Calu3 (cell line): ENCODE measurements at places on chromosomes 5 and 9. TPM values are rescaled to one million over a fixed set of nuclear protein-coding genes. Genes with fewer than 3 reads are reported as not detected.
A peak's percentile ranks its signal among the peaks of the same experiment; 100 is the strongest.

Gene KIF3A
- total RNA-seq = 17.5 and 18.9 TPM in 2 replicates

Gene GMCL2
- not detected in 2 replicates for total RNA-seq

- DNase-seq = no peak
- H3K27me3 ChIP-seq = no peaks in the 10 kb centered on the region
- H3K4me1 ChIP-seq = no peaks in the 10 kb centered on the region
- no peak overlapping the region for H3K4me3 ChIP-seq
Observed at GRCh38 chr5:167263185-167263584, 1028.3 kb upstream of the WWC1 start.

DNA sequence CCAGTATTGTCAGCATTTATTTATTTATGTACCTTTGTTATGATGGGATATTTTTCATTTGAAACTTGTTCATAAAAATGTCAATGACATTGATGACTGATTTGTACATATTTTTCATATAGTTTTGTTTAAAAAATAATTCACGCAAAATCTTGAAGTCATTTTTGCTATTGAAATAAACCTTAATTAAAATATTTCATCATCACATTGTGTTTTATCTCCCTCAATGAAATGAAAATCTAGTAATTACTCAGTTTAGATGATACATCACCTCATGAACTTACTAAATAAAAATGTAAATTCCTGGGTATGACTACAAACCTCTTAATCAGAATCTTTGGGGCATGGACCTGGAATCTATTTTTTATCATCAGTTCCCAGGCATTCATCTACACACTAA lies 89.6 kb downstream of the OSMR start:
- no peak overlapping the region for H3K4me3 ChIP-seq
- no peaks in the 10 kb centered on the region for H3K27me3 ChIP-seq
- no peak for DNase-seq
- no peak overlapping the region for H3K27ac ChIP-seq
- peaks cover 27% of the 10 kb centered on the region for H3K36me3 ChIP-seq
- no peaks in the 10 kb centered on the region for H3K4me1 ChIP-seq

GRCh38 chr9:116843863-116844620 lies 156.9 kb downstream of the TRIM32 start:
- H3K36me3 ChIP-seq = no peaks in the 10 kb centered on the region
- H3K27ac ChIP-seq = no peak overlapping the region
- no peaks in the 10 kb centered on the region for H3K27me3 ChIP-seq

DNA sequence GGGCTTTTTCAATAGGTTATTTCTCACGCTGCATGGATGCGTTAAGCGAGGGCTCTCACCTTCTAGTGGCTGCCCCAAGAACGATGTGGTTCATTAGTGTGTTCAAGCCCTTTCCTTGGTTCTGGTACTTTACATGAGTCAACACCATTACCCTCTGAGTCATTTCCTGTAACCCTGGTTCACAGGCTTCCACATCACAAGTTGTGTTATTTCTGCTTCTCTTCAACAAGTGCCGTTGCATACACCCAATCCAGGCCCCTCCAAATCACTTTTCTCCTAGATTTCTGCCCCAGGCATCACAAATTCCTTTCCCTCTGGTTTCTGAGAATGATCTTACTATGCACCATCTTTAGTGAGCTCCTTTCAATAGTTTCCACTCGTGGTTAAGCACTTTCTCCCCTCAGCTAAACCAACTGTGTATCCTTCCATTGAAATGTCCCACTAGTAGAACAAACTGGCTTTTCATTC lies 69.5 kb upstream of the RAD23B start:
- H3K4me1 ChIP-seq = peaks cover 26% of the 10 kb centered on the region
- H3K4me3 ChIP-seq = peak overlapping the region; percentile 34
- H3K27me3 ChIP-seq = no peaks in the 10 kb centered on the region

DNA sequence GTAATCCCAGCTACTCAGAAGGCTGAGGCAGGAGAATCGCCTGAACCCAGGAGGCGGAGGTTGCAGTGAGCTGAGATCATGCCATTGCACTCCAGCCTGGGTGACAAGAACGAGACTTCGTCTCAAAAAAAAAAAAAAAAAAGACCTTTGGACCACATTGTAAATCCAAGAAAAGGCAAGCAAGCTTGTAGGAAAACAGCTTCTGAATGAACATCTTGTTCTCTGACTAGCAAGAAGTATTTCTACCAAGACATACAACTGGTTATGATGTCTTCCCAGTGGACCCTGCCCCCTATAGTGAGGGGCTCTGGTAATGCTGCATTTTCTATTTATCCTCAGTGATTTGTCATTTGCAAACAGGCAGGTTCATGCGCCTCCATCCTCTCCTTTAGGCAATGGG lies 4.5 kb upstream of the EIF4EBP3 start:
- peaks cover 74% of the 10 kb centered on the region for H3K36me3 ChIP-seq
- no peak overlapping the region for H3K27ac ChIP-seq
- H3K4me3 ChIP-seq = no peak overlapping the region
- no peaks in the 10 kb centered on the region for H3K27me3 ChIP-seq

- no peak overlapping the region for H3K27ac ChIP-seq
- H3K4me1 ChIP-seq = peaks cover 11% of the 10 kb centered on the region
- H3K4me3 ChIP-seq = no peak overlapping the region
- DNase-seq = no peak
- no peaks in the 10 kb centered on the region for H3K27me3 ChIP-seq
Observed at GRCh38 chr5:90886381-90886780, 327.8 kb downstream of the ADGRV1 start.

- no peak for DNase-seq
- no peak overlapping the region for H3K4me3 ChIP-seq
- H3K36me3 ChIP-seq = no peaks in the 10 kb centered on the region
Observed at GRCh38 chr5:112024769-112025168, 267.8 kb upstream of the NREP start.

Gene PAX5
- not detected in 2 replicates for total RNA-seq

Gene OR2V1
- not detected in 2 replicates for total RNA-seq

Gene LOX
- 3.6 and 8.7 TPM in 2 replicates for total RNA-seq

- peaks cover 15% of the 10 kb centered on the region for H3K36me3 ChIP-seq
- no peak for DNase-seq
- no peaks in the 10 kb centered on the region for H3K27me3 ChIP-seq
- H3K27ac ChIP-seq = no peak overlapping the region
- H3K4me1 ChIP-seq = peaks cover 8% of the 10 kb centered on the region
- H3K4me3 ChIP-seq = no peak overlapping the region
Observed at GRCh38 chr9:105554042-105554441, 3.9 kb upstream of the FKTN start.

Gene HAPLN1
- not detected in 2 replicates for total RNA-seq

- no peak for DNase-seq
- no peaks in the 10 kb centered on the region for H3K4me1 ChIP-seq
- H3K36me3 ChIP-seq = no peaks in the 10 kb centered on the region
- H3K4me3 ChIP-seq = no peak overlapping the region
- no peak overlapping the region for H3K27ac ChIP-seq
Observed at GRCh38 chr5:171330021-171330420, 21.0 kb downstream of the TLX3 start.

Gene PHF24
- not detected in 2 replicates for total RNA-seq

- H3K27me3 ChIP-seq = no peaks in the 10 kb centered on the region
- peaks cover 4% of the 10 kb centered on the region for H3K36me3 ChIP-seq
- no peak overlapping the region for H3K27ac ChIP-seq
- H3K4me1 ChIP-seq = peaks cover 33% of the 10 kb centered on the region
- DNase-seq = no peak
- no peak overlapping the region for H3K4me3 ChIP-seq
Observed at GRCh38 chr5:171975877-171976667, 30.4 kb downstream of the FBXW11 start.

Gene SPATA31D3
- not detected in 2 replicates for total RNA-seq

Gene C5orf58
- not detected in 2 replicates for total RNA-seq

GRCh38 chr9:136346157-136346481 lies 17.4 kb downstream of the DNLZ start:
- H3K27ac ChIP-seq = no peak overlapping the region
- H3K36me3 ChIP-seq = no peaks in the 10 kb centered on the region
- H3K4me1 ChIP-seq = no peaks in the 10 kb centered on the region
- no peak overlapping the region for H3K4me3 ChIP-seq
- H3K27me3 ChIP-seq = no peaks in the 10 kb centered on the region

DNA sequence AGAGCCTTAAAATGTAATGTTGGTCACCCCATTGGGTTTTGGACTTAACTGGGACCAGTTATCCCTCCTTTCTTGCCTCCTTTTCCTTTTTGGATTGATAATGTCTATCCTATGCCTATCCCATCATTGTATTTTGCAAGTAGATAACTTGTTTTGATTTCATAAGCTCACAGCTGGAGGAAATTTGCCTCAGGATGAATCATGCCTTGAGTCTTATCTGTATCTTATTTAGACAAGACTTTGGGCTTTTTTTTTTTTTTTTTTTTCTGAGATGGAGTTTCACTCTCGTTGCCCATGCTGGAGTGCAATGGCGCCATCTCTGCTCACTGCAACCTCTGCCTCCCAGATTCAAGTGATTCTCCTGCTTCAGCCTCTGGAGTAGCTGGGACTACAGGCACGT lies 443.3 kb downstream of the DNAH5 start:
- H3K4me3 ChIP-seq = no peak overlapping the region
- DNase-seq = no peak
- H3K27ac ChIP-seq = no peak overlapping the region
- no peaks in the 10 kb centered on the region for H3K4me1 ChIP-seq
- H3K27me3 ChIP-seq = peaks cover 18% of the 10 kb centered on the region
- no peaks in the 10 kb centered on the region for H3K36me3 ChIP-seq

Gene TENT4A
- total RNA-seq = 34.4 and 39.9 TPM in 2 replicates

Gene LMX1B
- total RNA-seq = not detected in 2 replicates

DNA sequence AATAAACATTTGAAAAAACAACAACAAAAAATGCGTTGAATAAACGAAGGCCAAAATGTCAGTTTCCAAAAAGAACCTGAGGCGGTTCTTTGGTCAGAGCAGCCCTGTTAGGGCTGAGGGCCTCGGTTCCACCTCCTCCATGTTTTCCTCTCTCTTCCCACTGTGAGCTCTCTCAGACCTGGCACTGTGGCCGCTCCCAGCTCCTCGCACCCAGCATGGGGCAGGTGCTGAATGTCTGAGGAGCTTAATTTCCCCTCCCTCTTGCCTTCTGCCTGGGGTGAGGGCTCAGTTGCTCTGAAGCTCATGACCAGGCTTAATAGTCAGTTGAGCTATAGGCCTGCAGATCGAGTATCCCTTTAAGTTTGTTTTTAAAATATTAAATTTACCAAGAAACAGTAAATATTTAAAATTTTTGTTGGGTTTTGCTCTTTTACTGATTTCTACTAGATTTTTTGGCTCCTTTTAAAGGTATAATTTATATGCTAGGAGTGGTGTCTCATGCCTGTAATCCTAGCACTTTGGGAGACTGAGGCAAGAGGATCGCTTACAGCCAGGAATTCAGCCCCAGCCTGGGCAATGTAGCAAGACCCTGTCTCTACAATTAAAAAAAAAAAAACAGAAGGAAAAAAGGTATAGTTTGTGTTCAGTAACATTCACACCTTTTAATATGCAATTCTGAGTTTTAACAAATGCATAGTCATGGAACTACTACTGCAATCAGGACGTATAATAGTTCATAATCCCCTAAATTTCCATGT lies 28.1 kb downstream of the DAPK1 start:
- H3K4me1 ChIP-seq = peaks cover 28% of the 10 kb centered on the region
- H3K4me3 ChIP-seq = no peak overlapping the region
- no peak for DNase-seq
- H3K27me3 ChIP-seq = no peaks in the 10 kb centered on the region
- no peak overlapping the region for H3K27ac ChIP-seq

GRCh38 chr5:79122973-79123372 lies 11.4 kb downstream of the BHMT start:
- H3K4me1 ChIP-seq = no peaks in the 10 kb centered on the region
- DNase-seq = no peak
- H3K4me3 ChIP-seq = no peak overlapping the region
- H3K36me3 ChIP-seq = no peaks in the 10 kb centered on the region
- H3K27me3 ChIP-seq = no peaks in the 10 kb centered on the region

GRCh38 chr9:129239946-129240490 lies 62.0 kb upstream of the IER5L start:
- no peak overlapping the region for H3K27ac ChIP-seq
- DNase-seq = no peak
- H3K4me1 ChIP-seq = peaks cover 8% of the 10 kb centered on the region
- H3K4me3 ChIP-seq = no peak overlapping the region
- peaks cover 6% of the 10 kb centered on the region for H3K36me3 ChIP-seq

- peaks cover 5% of the 10 kb centered on the region for H3K36me3 ChIP-seq
- H3K27me3 ChIP-seq = no peaks in the 10 kb centered on the region
- DNase-seq = no peak
- no peaks in the 10 kb centered on the region for H3K4me1 ChIP-seq
- no peak overlapping the region for H3K27ac ChIP-seq
- no peak overlapping the region for H3K4me3 ChIP-seq
Observed at GRCh38 chr9:96321515-96321914, 19.5 kb upstream of the HSD17B3 start.

GRCh38 chr5:6115852-6116251 lies 262.5 kb downstream of the MED10 start:
- DNase-seq = no peak
- no peaks in the 10 kb centered on the region for H3K27me3 ChIP-seq
- H3K4me3 ChIP-seq = no peak overlapping the region
- no peaks in the 10 kb centered on the region for H3K36me3 ChIP-seq
- H3K27ac ChIP-seq = no peak overlapping the region

- peak overlapping the region; percentile 96 for H3K27ac ChIP-seq
- H3K4me3 ChIP-seq = peak overlapping the region; percentile 79
- H3K27me3 ChIP-seq = no peaks in the 10 kb centered on the region
- peaks cover 4% of the 10 kb centered on the region for H3K36me3 ChIP-seq
- H3K4me1 ChIP-seq = no peaks in the 10 kb centered on the region
- DNase-seq = peak; percentile 21
Observed at GRCh38 chr5:35478856-35479682, 138.6 kb upstream of the SPEF2 start.

Gene FAXDC2
- total RNA-seq = not detected in 2 replicates

Gene PNPLA7
- 1.8 and 3.6 TPM in 2 replicates for total RNA-seq

DNA sequence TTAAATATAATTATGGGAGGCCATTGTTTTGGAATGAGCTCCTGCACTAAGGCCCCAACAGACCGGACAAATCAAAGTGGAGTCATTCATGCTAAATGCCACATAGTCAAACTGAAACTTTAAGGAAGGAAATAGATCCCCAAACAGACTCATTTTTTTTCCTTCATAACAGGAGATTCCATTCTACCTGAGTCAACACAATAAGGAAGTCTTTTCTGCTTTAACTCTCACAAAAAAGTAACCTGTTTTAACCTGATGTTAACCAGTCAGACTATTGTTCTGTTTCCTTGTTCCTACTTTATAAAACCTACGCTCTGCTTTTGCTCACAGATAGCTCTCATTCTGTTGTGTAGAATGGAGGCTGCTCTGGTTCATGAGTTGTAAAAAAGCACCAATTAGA lies 234.9 kb downstream of the YTHDC2 start:
- H3K27ac ChIP-seq = peak overlapping the region; percentile 66
- DNase-seq = no peak
- H3K36me3 ChIP-seq = peaks cover 7% of the 10 kb centered on the region
- no peaks in the 10 kb centered on the region for H3K27me3 ChIP-seq
- H3K4me1 ChIP-seq = peaks cover 44% of the 10 kb centered on the region

GRCh38 chr9:116806075-116806474 lies 119.0 kb downstream of the TRIM32 start:
- H3K4me3 ChIP-seq = no peak overlapping the region
- H3K27ac ChIP-seq = no peak overlapping the region
- DNase-seq = no peak
- H3K36me3 ChIP-seq = no peaks in the 10 kb centered on the region
- H3K4me1 ChIP-seq = no peaks in the 10 kb centered on the region

- H3K4me3 ChIP-seq = no peak overlapping the region
- no peaks in the 10 kb centered on the region for H3K27me3 ChIP-seq
- DNase-seq = no peak
- H3K27ac ChIP-seq = no peak overlapping the region
Observed at GRCh38 chr5:173659423-173659822, 43.0 kb upstream of the BOD1 start.

Gene ADCY2
- not detected in 2 replicates for total RNA-seq

Gene GPX8
- 17.8 and 25.9 TPM in 2 replicates for total RNA-seq
